ENCODE measurements at places on chromosomes 2 and 18.

DNA sequence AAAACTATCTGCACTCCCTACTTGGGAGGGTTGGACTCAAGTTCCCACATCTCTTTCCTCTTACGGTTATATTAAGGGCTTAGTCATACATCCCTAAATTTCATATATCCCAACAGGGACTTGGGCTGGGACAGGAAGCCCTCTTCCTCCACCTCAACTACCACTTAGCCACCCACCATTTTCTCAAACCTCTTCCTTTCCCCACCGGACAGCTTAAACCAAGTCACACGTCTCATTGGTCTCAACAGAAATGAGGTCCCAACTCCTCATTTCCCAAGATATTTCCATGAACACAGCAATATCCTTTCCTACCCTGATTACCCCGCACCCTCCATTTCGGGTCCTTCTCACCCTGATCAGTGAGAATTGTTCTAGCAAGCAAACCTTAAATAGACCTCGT, 736 bp downstream of the ZSCAN30 start:
- DNase-seq = no peak

GRCh38 chr2:27307545-27308358, 493 bp downstream of the UCN start:
- DNase-seq = no peak

GRCh38 chr2:38613126-38613848, 10.6 kb upstream of the HNRNPLL start:
- no peak for DNase-seq

GRCh38 chr2:197152451-197153228, 157.9 kb downstream of the ANKRD44 start:
- no peak for DNase-seq

DNA sequence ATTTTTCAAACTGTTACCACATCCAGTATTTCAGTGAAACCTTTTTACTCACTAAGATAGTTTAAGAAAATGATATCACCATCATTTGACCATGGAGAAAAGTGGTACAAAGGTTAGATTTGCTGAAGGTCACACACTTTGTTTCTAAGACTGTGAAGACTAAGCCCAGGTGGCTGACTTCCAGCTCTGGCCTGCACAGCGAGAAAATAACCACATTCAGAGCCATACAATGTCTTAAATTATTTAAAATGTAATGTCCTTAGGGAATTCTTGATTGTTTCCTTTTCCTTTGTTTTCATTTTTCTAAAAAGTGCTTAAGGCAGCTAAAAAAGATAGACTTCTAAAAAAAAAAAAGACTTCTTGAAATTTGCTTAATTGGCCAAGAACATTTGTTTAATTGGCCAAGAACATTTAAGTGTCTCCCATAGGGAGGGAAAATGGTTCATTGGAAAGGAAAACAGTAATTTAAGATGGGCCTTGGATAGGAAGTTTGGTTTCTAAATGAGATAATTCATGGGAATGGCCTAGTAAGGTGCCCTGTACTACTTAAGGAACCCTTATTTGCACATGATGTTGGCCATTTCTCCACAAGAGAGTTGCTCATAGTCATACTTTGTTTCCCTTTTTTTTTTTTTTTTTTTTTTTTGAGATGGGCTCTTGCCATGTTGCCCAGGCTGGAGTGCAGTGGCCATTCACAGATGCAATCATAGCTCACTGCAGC, 45.2 kb downstream of the CYP1B1 start:
- no peak for DNase-seq

- DNase-seq = no peak
Measured at GRCh38 chr2:75166491-75166890, 32.8 kb downstream of the TACR1 start.

GRCh38 chr18:49250816-49251388, 209.5 kb downstream of the DYM start:
- no peak for DNase-seq

- no peak for DNase-seq
Measured at GRCh38 chr2:6993936-6994335, 76.7 kb downstream of the RNF144A start.

DNA sequence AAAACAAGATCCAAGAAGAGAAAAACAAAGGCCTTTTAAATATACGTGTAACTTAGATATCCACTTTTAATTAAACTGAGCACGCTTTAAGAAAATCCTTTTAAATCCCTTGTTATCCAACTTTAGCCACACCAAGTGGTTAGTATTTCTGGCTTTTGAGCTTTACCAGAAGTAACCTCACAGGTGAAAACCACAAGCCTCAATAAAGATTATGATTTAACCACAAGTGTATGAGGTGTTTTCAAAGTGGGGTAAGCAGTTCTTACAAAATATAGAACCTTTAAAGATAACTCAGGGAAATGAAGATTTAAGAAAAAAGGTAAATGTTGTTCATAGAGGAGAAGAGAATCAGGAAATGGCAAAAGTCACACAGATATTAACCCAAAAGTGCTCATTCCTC, 58.4 kb upstream of the CDCA7 start:
- no peak for DNase-seq

- no peak for DNase-seq
Measured at GRCh38 chr2:113896791-113897190, 6.9 kb downstream of the ACTR3 start.

- DNase-seq = no peak
Measured at GRCh38 chr2:10370895-10371294, 68.2 kb downstream of the HPCAL1 start.

DNA sequence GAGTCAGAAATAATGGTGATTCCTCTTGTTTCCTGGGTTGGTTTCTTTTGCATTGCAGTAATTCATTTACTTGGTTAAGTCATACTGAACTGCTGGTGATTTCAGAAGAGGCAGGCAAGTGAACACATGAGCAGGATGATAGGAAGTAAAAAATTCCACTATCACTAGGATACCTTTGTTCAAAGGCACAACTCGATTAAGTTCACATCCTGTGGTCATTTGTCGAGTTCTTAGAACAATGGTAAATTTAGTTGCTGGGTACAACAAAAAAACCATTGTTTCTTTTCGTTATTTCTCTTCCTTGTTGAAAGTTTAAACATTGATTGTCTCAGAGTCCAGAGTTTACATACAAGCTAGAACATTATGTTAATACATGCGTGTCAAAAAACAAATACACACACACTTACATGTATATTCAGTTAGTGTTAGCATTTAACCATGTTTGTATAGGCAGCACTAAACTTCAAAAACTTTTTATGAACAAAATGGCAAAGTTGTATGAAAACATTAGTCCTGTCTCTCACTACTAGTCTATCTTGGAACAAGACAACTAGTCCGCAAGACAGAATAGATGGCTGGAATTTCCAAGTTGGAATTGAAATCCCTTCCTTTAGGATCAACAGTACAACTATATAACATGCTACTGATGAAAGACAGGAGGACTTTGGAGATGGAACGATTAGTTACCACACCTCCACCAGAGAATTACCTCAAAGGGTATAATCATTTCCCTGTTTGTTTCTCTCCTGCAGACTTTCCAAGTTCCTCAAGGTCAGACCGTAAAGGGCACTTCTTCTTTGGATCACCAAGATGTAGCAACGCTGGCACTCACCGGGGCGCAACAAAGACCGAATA, 26.2 kb downstream of the STK39 start:
- DNase-seq = peak; percentile 20

DNA sequence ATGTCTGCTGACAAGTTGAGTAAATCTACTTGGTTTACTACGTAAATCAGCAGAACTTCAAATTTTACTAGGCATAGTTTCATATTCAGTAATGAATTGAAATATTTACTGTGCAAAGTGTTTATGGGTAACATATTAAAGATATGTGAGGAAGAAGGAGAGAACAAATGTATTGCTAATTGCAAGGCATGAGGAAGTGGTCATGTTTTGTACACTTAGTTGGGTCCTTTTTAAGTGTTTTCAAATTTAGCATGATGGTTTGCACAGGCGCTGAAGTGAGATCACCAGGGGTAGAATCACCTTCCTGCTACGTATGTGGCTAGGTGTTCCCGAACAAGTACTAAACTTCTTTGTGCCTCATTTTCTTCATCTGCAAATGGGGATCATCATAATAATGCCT, 1534.4 kb downstream of the LRP1B start:
- no peak for DNase-seq

DNA sequence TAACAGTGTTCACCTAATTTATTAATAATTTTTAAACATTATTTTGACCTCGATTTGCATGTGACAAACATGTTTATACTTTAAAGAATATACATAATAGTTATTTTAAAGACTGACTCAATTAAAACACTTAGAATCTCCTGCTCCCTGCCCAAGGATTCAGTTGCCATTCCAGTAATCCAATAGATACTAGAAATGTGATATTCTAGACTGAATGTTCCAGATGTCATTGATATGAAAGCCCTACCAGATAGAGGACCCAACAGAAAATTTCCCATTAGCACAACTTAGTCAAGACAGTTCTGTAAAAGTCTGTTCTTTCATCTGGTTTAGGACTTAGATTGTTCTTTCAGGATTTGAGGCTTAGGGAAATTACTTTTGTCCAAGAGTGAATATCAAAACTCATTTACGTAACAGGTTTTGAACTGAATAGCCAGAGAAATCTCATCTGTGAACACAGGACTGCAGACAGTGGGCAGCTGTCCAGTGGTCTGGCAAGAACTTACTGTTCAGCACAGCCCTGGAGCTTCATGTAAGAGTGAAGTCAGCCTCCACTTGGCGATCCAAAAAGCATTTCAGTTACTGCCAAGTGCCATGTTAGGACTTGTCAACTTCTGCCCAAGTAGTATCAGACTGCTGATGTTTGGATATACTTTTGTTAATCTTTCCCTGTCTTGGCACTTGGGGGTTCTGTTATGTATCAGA, 77.5 kb downstream of the OSBPL6 start:
- DNase-seq = no peak

- DNase-seq = no peak
Measured at GRCh38 chr2:191351298-191351697, 106.1 kb downstream of the MYO1B start.

DNA sequence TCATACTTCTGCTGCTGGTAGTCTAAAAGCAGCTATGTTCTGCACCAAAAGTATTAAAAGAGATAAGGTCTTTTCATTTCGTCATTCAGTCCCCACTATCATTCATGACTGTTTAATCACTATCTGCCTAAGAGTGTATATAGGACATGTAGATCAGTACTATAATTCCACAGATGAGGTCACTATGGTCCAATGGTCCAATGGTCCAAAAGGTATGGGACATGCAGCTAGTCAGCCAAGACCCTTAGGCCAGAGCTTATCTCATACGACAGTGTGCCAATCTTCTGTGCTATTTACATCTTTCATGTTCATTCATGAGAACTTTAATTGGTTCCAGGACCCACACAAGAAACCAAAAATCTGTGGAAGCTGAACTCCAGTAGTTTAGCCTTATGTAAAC, 42.6 kb upstream of the SDC1 start:
- no peak for DNase-seq

GRCh38 chr2:175964195-175964594, 37.9 kb downstream of the LNPK start:
- peak; percentile 55 for DNase-seq

- no peak for DNase-seq
Measured at GRCh38 chr18:10682368-10682714, 156.5 kb downstream of the NAPG start.

DNA sequence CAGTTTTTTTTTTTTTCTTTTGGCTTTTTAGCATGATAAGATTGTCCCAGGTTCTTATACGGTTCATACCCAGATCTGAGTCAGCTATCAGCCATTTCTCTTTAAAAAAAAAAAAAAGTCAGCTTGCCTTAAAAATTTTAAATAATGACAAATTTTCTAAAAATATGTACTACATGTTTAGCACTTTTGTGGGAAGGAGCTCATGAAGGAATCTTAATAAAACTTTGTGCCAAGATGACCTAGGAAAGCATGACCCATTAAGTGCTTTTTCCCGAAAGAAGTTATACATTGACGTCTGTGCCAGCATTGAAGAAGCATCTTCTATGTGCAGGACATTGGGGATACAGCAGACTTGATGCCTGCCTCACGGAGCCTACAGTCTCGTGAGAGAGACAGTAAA, 4.5 kb upstream of the RBMS1 start:
- DNase-seq = no peak

- DNase-seq = no peak
Measured at GRCh38 chr18:42953306-42953705, 162.2 kb downstream of the RIT2 start.

DNA sequence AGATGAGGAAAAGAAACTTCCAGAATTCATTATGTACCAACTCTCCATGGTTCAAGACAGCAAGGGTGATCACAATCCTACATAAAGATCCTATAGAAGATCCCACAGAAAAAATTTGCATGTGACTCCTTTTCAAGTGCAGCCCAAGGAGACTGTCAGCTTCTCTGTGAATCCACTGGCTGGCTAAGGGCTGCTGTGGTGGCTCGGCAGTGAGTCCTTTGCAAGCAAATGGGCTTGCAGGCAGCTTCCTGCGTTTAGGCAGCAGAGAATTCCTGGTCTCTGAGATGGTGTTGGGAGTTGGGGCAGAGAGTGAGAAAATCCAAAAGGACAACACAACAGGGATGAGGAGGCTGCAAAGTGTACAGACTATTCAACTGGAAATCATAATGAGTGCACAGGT, 43.4 kb downstream of the NABP1 start:
- no peak for DNase-seq

DNA sequence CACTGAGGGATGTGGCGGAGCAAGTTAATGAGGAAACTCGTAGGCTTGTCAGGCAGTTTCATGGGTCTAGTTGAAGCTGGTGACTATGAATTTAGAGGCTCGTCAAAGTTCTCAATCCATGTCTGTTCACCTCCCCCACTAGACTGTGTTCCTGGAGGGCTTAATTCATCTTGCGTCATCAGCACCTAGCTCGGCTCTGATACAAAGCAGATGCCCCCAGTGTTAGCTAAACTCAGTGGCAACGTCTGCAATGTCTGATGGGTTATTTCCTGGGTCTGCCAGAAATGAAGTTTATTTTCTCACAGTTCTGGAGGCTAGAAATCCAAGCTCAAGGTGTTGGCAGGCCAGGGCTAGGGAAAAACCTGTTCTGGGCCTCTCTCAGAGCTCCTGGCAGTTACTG, 140.6 kb downstream of the PID1 start:
- DNase-seq = no peak

- peak; percentile 64 for DNase-seq
Measured at GRCh38 chr2:1787755-1788477, 43.6 kb upstream of the PXDN start.

DNA sequence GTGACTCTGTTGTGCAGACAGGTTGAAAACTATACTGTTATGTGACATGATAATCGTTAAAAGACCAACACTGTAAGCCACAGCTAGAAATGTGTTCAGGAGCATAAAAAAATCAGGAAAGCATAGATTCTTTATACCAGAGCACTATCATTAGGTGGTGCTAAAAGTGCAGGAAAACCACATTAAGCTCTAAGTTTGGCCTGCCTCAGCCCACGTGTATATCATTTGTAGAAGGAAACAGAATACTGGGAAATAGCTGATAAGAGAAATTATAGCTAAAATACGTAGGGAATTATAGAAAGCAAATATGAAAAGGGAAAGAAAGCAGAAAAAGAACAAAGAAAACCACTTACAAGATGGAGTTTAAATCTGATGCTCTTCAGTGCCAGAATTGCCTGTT, 26.5 kb upstream of the C2orf74 start:
- DNase-seq = peak; percentile 30

- DNase-seq = no peak
Measured at GRCh38 chr2:225367482-225367881, 32.0 kb upstream of the NYAP2 start.

- no peak for DNase-seq
Measured at GRCh38 chr2:47046271-47046670, 108.8 kb downstream of the STPG4 start.
